Caco-2 (cell line): ENCODE measurements at places on chromosomes 5 and 9. TPM values are rescaled to one million over a fixed set of nuclear protein-coding genes. Genes with fewer than 3 reads are reported as not detected.

SEMA6A gene
- total RNA-seq, result 18.3 and 26.3 TPM in 2 replicates

SLC6A7 gene
- not detected in 2 replicates for total RNA-seq

FAM221B gene
- total RNA-seq, result not detected in 2 replicates

TAF11L10 gene
- total RNA-seq, result not detected in 2 replicates

TAF11L5 gene
- not detected in 2 replicates for total RNA-seq

ENHO gene
- 1.00 and 2.1 TPM in 2 replicates for total RNA-seq

SLC25A2 gene
- 0.64 and 0.67 TPM in 2 replicates for total RNA-seq

PAPPA gene
- not detected in 2 replicates for total RNA-seq

DMRT3 gene
- not detected in 2 replicates for total RNA-seq

ENTREP1 gene
- not detected in 2 replicates for total RNA-seq

KIAA0825 gene
- total RNA-seq, result 0.26 and 0.50 TPM in 2 replicates

CAVIN4 gene
- 1.5 and 1.7 TPM in 2 replicates for total RNA-seq

CYLC2 gene
- total RNA-seq, result not detected in 2 replicates

ASTN2 gene
- 12.0 and 12.7 TPM in 2 replicates for total RNA-seq

RNF38 gene
- total RNA-seq, result 41.0 and 43.3 TPM in 2 replicates

CHSY3 gene
- 0.32 and 0.46 TPM in 2 replicates for total RNA-seq

THG1L gene
- total RNA-seq, result 19.8 and 22.9 TPM in 2 replicates

FAXDC2 gene
- 0.95 and 1.6 TPM in 2 replicates for total RNA-seq

NR2F1 gene
- total RNA-seq, result 0.70 and 1.2 TPM in 2 replicates

MRPL36 gene
- 65.9 and 68.4 TPM in 2 replicates for total RNA-seq

GFI1B gene
- 0.79 and 1.3 TPM in 2 replicates for total RNA-seq

WDR36 gene
- total RNA-seq, result 33.5 and 34.3 TPM in 2 replicates

SOWAHA gene
- 3.7 and 4.1 TPM in 2 replicates for total RNA-seq

PCDHB4 gene
- not detected in 2 replicates for total RNA-seq

SPATA31E1 gene
- not detected in 2 replicates for total RNA-seq

ZBED3 gene
- 38.5 and 38.8 TPM in 2 replicates for total RNA-seq

TEX48 gene
- total RNA-seq, result not detected in 2 replicates

PCDHB8 gene
- not detected in 2 replicates for total RNA-seq

CACNA1B gene
- 0.07 and 0.11 TPM in 2 replicates for total RNA-seq

ANKRD33B gene
- 22.8 and 25.3 TPM in 2 replicates for total RNA-seq

SLCO6A1 gene
- total RNA-seq, result not detected in 2 replicates

SLC24A2 gene
- total RNA-seq, result 0.07 TPM in 1 of 2 replicates, not detected in the other

GCNT1 gene
- total RNA-seq, result 18.9 and 19.1 TPM in 2 replicates

CAMK4 gene
- not detected in 2 replicates for total RNA-seq

FBLL1 gene
- total RNA-seq, result not detected in 2 replicates

ZDHHC11B gene
- total RNA-seq, result 1.00 and 1.1 TPM in 2 replicates

ANXA2R gene
- 3.1 and 4.1 TPM in 2 replicates for total RNA-seq

GAS1 gene
- 0.64 and 1.4 TPM in 2 replicates for total RNA-seq

PRRX2 gene
- total RNA-seq, result not detected in 2 replicates

ST8SIA4 gene
- 0.61 and 0.72 TPM in 2 replicates for total RNA-seq

NPDC1 gene
- 44.1 and 49.2 TPM in 2 replicates for total RNA-seq

OSMR gene
- total RNA-seq, result 0.11 TPM in 1 of 2 replicates, not detected in the other

MYOZ3 gene
- total RNA-seq, result not detected in 2 replicates

DDX4 gene
- 0.26 TPM in 1 of 2 replicates, not detected in the other for total RNA-seq

TNFSF15 gene
- total RNA-seq, result 0.66 and 1.00 TPM in 2 replicates

TMEM245 gene
- total RNA-seq, result 99.2 and 110 TPM in 2 replicates
